ENCODE measurements at places on chromosomes 2 and 18.

DNA sequence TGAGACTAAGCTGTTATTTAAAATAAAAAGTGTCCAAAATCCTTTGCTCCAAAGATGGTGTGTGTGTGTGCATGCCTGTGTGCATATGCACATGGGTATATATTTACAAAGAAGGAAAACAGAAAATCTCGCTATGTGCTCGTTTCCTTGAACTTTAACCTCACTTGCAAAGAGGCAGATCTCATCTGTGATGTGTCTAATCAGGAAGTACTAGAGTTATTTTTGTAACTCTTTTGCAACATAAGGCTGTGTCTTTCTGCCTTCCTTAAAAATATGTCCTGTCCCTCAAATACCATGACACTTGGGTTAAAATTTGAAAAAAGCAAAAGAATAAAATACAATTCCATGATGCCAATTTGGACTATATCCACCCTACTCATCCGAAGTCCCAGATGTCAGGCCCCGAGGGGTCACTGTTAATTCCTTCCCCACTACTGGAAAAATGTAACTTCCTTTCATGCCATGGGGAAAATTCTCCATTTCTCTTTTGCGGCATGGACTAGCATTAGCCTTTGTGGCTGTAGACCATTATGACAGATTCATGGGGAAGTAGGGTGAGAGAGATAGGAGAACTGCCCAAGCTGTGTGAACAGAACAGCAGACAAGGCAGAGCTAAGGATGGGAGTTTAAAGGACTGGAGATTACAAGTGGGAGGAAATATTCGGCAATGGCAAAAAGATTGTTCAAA, 191.3 kb downstream of the MYO1B start:
- no peak for DNase-seq

GRCh38 chr2:160299540-160299939, 99.5 kb upstream of the ITGB6 start:
- no peak for DNase-seq

DNA sequence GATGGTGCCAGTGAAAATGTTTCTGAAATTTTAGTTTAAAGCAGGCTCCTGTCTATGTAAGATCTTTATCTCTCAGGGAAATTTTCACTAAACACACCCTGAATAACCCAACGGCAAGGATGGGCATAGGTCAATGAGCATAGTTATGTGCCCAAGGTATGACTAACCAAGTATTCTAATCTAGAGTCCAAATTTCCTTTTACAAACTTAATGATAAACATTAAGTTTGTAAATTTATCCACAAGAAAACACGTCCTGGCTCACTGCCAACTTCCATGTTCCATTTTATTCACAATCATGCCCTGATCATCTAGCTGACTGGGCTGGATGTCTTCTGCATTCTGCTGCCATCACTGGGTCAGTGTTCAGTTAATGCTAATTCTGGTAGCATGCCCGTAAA, 151.2 kb downstream of the SRBD1 start:
- no peak for DNase-seq

GRCh38 chr2:181656450-181657291, at the start of gene CERKL:
Gene CERKL, minus strand, starts transcription at chr2:181657105. Its CDS starts 99 bp downstream, at chr2:181657006.
- DNase-seq = no peak

DNA sequence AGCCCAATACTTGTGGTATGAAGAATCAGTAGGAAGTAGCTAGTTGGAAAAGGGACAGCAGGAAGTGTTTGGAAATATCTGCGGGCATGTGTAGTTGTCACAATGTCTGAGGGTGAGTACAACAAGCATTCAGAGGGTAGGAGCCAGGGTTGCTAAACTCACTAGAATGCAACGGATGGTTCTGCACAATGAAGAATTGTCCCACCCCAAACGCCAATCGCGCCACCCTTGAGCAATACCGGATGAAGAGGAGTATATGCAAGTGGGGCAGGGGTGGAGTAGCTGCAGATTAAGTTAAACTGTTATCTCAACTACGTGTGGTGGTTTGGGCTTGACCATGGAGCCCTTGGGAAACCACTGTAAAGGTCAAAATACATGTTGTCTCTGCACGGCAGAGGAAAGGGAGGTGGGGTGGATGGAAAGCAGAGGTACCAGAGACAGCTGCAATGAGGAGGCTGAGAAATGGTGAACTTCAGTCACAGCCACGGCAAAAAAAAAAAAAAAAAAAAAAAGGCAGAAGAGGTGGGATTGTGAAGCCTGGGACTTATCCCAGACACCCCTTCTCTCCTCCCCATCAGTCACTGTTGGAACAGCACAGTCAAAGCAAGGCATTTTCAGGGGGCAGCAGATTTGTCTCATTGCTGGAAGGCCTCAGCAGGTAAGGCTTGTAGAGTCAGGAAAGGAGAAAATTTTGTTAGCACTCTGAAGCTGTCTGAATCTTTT, 5.2 kb downstream of the CCL20 start:
- DNase-seq = no peak

DNA sequence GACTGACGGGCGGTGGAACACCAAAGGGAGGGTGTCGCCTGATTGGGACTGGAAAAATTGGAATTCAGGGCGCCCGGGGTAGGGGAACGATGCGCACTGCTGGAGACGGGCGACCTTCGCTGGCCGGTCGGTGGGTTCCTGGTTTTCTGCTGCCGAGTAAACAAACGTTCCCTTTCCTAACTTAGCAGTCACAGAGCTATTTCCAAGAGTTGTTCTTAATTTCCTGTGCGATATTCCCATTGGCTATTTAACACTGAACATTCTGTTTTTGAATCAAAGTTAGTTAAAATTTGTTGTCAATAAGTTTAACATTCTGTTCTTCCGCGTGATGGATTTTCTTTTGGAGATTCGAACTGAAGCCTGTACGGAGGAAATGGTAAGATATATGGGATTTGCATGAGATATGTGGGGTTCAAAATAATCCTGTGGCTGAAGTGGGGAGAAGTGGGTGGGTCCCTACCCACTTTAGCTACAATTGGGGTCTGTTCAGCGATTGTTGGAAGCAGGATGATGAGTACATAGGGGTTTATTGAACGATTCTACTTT, 862 bp downstream of the C18orf54 start:
- DNase-seq = no peak

GRCh38 chr2:67212203-67212602, 184.9 kb upstream of the ETAA1 start:
- DNase-seq = no peak

DNA sequence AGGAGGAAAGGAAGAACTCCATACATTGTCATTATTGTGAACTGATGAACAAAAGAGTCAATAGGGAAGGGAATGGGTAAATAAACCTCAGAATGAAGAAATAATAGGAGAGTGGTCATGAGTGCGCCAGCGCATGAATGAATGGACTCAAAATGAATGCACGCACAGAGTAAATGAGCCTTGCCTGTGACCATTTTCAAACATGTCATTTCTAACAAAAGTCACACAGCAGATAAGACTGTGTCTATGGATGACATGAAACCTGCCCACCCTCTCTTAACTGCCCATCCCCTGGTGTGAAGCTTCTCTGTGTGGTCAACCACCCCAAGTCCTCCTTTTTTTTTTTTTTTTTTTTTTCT, 121.1 kb upstream of the TEX51 start:
- no peak for DNase-seq

GRCh38 chr18:46711444-46711863, 45.4 kb downstream of the ST8SIA5 start:
- DNase-seq = no peak

GRCh38 chr2:174554529-174555150, 43.0 kb downstream of the WIPF1 start:
- no peak for DNase-seq

- no peak for DNase-seq
Observed at GRCh38 chr2:241182126-241182525, 6.4 kb upstream of the ANO7 start.

DNA sequence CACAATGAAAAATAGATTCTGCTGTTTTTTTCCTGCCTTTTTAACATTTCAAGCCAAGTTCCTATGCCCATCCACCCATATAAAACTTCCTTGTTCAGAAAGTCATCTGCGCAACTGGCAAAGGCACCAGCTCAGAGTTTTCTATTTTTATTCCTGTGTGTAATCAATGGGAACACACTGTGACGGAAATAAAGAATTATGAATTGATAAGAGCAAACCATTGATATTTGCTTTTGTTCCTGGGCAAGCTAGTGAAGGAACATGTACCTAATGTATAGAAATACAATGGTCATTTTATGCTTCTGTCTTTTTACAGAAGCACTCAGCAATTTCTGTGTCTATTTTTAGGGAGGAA, 30.8 kb upstream of the AAK1 start:
- DNase-seq = no peak

GRCh38 chr2:48347712-48348111, 182.2 kb upstream of the STON1 start:
- no peak for DNase-seq

DNA sequence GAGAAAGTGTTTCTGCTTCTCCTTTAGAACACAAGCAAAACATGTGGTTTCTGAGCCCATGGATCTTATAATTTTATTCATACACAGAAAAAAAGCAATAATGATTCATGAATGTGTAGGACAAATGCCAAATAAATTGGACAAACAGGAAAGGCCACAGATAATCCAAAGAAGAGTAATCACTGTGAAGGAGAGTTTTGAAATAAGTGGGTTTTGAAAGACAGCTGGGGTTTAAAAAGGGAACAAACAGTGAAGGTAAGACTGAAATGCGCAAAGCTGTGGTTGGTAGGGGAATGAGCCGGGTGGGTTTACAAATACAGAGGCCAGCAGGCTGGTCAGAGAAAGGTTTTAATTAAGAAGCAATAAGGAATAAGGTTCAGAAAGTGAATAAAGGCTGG, 50.0 kb upstream of the MBOAT2 start:
- no peak for DNase-seq

GRCh38 chr2:64860276-64860885, 128.8 kb upstream of the SLC1A4 start:
- DNase-seq = no peak
